ENCODE measurements at places on chromosomes 6 and 20. TPM values are rescaled to one million over a fixed set of nuclear protein-coding genes. Genes with fewer than 3 reads are reported as not detected.

DNA sequence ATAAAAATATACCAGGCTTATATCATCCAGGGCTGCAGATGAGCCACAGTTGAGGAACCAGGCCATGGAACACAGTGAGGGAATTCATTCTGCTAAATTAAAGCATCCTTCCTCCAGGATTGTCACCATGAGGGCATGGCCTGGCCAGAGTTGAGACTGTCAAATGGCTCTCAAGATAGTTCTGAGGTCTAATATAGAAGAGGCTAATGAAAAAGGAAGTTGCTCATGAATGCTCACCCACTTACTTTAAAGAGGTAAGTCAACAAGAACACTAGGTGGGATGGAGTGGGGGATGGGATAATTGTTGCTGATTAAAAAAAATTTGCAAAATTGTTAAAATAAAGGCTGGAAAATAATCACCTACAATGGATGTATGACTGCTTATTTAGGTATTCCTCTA lies 72.0 kb upstream of the GCM1 start:
- H3K4me3 ChIP-seq: no peak overlapping the region
- no peaks in the 10 kb centered on the region for H3K36me3 ChIP-seq
- DNase-seq: no peak
- no peak overlapping the region for H3K27ac ChIP-seq
- no peaks in the 10 kb centered on the region for H3K4me1 ChIP-seq

DNA sequence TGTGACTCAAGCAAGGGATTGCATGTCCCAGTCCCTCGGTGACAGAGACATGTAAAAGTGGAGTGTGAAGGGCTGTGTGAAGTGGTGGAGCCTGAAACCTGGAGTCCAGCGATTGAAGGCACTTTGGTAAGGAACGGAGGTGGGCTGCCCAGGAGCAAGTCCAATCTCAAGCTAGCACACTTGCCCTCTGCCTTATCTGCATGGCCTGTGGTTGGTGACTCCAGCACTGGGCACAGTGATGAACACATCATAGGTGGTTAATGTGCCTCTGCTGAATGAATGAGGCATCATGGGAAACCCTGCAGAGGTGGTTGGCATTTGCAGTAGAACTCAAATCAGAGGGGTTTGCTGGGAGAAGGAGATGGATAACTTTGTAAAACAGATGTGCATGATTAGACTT lies 14.9 kb upstream of the ULBP3 start:
- no peak overlapping the region for H3K27ac ChIP-seq
- H3K27me3 ChIP-seq: no peaks in the 10 kb centered on the region
- H3K4me3 ChIP-seq: no peak overlapping the region
- no peak for DNase-seq
- no peaks in the 10 kb centered on the region for H3K36me3 ChIP-seq

The MDFI gene
- not detected for total RNA-seq

GRCh38 chr6:19643713-19644112 lies 193.5 kb upstream of the ID4 start:
- H3K27me3 ChIP-seq: no peaks in the 10 kb centered on the region
- no peaks in the 10 kb centered on the region for H3K4me1 ChIP-seq
- no peak overlapping the region for H3K4me3 ChIP-seq

- H3K36me3 ChIP-seq: no peaks in the 10 kb centered on the region
- H3K27ac ChIP-seq: no peak overlapping the region
- no peak for DNase-seq
- H3K4me3 ChIP-seq: no peak overlapping the region
Observed at GRCh38 chr20:45118028-45118427, 3.1 kb upstream of the WFDC5 start.

GRCh38 chr6:52642368-52642767 lies 28.5 kb upstream of the TMEM14A start:
- H3K4me3 ChIP-seq: no peak overlapping the region
- no peaks in the 10 kb centered on the region for H3K27me3 ChIP-seq
- DNase-seq: no peak
- no peaks in the 10 kb centered on the region for H3K36me3 ChIP-seq

The PGC gene
- 8.9 TPM for total RNA-seq

The ABCC10 gene
- total RNA-seq: 40.1 TPM

GRCh38 chr6:146355521-146356100 lies 188.0 kb upstream of the RAB32 start:
- no peaks in the 10 kb centered on the region for H3K4me1 ChIP-seq
- no peak for DNase-seq
- H3K27ac ChIP-seq: no peak overlapping the region
- H3K4me3 ChIP-seq: no peak overlapping the region

All from Caco-2 (cell line).